ENCODE measurements at places on chromosomes 5 and 9.
A peak's percentile ranks its signal among the peaks of the same experiment; 100 is the strongest.

- DNase-seq: peak; percentile 89
Measured at GRCh38 chr5:159511570-159511969, 181.3 kb upstream of the IL12B start.

- DNase-seq: peak; percentile 91
Measured at GRCh38 chr9:113570749-113571711, 107.5 kb downstream of the RGS3 start.

DNA sequence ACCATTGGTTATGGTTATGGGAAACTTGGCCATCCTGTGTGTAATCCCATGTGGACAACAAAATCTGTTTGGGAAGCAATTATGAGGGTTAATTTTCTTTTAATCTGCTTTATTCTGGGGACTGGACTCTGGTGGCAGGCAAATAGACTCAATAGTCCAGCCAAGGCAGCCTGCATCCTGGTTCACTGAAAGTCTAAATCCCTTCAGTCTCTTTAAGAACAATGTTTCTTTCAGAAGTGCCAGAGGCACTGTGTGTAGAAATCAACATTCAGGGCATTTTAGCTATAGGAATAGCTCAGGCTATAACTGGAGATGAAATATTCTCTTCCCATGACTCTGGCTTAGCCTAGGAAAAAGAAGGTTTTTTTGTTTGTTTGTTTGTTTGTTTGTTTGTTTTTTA lies 118.0 kb downstream of the SPATA31D1 start:
- DNase-seq: no peak

DNA sequence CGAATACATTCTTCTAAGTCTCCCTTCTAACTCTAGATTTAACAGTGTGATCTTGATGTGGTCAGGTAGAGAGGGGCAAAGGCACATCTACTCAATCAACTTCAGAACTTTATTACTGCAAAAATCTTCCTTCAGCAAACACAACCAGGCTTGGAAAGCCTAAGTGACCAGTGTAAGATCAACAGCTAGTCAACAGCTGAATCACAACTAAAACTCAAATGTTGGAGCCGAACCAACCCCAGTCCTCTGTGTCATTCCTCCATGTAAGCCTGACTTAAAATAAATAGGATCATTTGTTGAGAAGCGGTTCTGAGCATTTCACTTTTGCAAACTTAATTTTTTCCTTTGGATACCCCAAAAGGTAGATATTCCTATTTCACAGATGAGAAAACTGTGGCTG lies 352.7 kb downstream of the EBF1 start:
- DNase-seq: no peak

- no peak for DNase-seq
Measured at GRCh38 chr5:136427426-136427825, 62.1 kb upstream of the TRPC7 start.

GRCh38 chr9:83622433-83622938 lies 457 bp upstream of the IDNK start:
- DNase-seq: no peak

DNA sequence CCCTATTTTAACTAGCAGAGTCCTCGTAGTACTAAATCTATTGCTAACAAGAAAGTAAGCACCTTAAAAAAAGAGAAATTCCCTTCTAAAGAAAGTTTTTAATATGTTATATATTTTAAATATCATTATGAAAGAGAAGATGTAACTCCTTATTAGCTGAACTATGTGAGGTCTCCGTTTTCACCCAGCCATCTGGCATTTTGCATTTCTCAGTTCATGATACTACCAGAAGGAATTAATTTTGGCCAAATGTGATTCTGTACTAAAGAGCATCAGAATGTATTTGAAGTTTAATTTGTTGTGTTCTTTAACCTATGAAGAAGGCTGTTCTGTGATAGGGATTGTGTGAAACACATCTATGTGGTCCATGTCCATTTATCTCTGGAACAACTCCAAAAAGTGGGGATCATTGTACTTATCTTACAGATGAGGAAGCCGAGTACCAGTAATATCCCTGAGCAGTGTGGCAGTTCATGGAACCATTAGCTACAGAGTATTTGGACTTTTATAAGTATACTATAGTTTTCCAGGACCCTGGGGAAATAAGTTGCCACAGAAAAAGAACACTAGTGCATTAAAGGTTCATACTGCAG lies 29.8 kb downstream of the TNFAIP8 start:
- no peak for DNase-seq

GRCh38 chr9:32665101-32665500 lies 29.6 kb upstream of the TAF1L start:
- peak; percentile 90 for DNase-seq

- DNase-seq: no peak
Measured at GRCh38 chr5:67986761-67987160, 228.8 kb upstream of the PIK3R1 start.

- peak; percentile 30 for DNase-seq
Measured at GRCh38 chr5:58925627-58926540, 343.0 kb downstream of the RAB3C start.

- no peak for DNase-seq
Measured at GRCh38 chr5:7087719-7088297, 308.1 kb upstream of the ADCY2 start.

DNA sequence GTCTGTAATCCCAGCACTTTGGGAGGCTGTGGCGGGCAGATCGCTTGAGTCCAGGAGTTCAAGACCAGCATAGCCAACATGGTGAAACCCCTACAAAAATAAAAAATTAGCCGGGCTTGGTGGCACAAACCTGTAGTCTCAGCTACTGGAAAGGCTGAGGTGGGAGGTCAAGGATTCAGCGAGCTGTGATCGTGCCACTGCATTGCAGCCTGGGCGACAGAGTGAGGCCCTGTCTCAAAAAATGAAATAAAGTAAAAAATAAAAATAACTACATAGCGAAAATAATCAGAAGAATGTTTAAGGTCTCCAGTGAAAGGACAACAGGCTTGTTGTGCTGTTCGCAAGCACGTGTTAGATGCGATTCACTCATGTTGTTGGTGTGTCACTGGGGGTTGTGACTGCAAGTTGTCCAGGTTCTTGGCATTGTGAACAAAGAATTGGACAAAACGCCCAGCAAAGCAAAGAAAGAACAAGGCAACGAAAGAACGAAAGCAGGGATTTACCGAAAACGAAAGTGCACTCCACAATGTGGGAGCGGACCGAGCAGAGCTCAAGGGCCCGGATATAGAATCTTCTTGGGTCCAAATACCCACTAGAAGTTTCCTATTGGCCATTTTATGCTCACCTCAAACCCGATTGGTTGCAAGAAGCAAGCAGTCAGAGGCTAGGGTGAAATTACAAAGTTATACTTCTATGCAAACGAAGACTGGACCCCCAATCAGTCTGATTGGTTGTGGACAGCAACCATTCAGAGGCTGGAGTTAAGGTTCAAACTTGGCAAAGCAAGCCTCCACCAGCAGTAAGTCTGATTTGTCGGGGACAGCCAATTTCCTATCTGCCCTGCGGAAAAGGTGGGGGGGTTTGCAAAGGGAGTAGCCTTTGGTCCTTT lies 844 bp upstream of the MCCC2 start:
- no peak for DNase-seq

GRCh38 chr9:4287886-4288588 lies 11.8 kb downstream of the GLIS3 start:
- no peak for DNase-seq

- no peak for DNase-seq
Measured at GRCh38 chr5:112616812-112617547, 120.7 kb upstream of the APC start.

DNA sequence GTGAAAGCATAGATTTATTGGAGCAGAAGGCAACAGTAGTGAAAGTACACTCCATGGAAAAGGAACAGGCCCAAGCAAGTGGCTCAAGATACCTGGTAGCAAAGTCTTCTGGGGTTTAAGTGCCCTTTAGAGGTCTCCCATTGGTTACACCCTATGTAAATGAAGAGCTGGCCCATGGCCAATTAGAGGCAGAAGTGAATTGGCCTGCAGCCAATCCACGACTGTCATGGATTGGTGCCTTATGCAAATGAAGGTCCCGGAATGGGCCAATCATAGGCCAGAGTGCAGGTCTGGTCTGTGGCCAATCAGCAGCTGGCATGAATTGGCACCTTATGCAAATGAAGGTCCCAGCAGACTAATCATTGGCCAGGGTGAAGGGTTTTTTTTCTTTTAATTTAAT lies 64.2 kb upstream of the PCSK5 start:
- DNase-seq: no peak

DNA sequence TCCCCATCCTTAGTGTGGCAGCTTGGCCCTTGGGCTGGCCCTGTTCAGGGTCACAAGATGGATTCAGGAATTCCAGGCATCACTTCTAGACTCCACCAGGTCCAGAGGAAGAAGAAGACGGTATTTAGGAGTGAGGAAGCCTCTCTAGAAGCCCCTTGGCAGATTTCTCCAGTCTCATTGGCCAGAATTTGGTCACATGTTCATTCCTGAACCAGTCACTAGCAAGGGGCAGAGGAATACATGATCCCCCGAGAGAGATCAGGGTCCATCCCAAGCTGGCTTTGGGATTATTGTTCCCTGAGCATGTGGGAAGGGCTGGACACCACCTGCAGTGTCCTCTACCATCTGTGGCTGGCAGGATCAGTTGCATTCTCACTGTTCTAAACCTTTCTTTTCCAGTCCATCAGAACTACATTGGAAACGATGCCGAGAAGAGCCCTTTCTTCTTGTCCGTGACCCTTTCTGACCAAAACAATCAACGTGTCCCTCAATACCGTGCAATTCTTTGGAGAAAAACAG lies 48.5 kb downstream of the GARNL3 start:
- DNase-seq: no peak

DNA sequence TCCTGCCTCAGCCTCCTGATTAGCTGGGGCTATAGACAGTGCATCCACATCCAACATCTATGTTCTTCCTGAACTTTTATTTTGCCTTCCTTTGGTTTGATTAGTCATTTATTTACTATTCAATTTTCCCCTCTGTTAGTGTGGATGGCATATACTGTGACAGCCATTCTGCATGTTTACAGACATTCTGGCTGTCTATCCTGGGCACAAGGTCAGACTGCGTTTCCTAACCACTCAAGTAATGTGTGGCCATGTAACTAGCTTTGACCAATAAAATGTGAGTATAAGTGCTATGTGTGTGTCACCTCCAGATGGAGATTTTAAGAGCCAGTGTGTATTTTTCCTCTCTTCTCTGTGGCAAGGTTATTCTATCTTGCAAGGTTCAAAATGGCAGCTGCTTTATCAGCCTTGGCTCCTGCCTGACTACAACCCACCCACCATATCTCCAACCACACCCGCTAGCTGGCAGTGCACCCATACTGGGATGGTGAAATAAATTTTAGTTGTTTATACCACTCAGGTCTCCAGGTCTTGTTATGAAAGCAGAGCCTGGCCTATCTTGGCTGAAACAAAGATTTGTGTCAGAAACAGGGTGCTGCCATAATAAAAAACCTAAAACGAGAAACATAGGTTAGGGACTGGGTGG lies 32.2 kb downstream of the PDE6A start:
- DNase-seq: no peak

GRCh38 chr9:78578072-78578471 lies 281.1 kb downstream of the PSAT1 start:
- DNase-seq: no peak

DNA sequence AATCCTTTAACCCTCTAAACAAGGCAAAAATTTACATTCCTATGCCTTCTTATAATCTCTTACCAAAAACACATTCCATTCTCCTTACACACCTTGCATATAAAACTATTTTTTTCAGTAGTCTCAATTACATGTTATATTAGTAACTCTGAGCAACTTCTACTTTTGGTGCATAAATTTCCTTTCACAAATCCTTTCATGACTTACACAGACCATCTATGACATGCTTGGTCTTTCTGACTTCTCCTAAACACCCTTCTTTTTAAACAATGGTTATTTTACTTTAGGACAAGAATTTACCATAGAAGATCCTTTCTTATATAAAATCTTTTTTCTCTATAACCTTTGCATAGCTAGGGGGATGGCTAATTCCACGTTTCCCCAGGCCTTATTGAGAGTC lies 208.0 kb upstream of the ARRDC3 start:
- no peak for DNase-seq

DNA sequence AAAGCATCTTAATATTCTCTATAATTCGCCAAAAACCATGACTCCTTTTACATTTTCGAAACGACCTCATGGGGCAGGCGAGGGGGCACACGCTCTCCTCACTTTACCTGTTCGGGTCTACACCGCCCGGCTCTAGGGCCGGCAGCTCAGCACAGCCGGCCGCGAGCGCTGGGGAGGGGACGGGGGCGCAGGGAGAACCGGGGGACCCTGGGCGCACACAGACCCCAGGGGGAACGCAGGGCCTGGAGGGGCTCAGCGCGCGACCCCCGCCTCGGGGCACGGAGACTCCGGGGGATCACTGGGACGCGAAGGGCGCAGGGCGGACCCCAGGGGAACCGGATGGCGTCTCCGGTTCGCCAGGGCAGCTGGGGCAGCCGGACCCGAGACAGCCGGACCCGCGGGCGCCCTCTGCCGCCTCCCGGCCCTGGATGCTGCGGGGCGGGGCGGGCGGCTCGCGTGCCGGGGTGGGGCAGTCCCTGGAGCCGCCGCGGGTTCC lies at the start of gene AHRR:
AHRR (plus strand) TSS at position 485 of the 496 bp plus-strand sequence. CDS start 22,189 bp downstream, outside the sequence.
- no peak for DNase-seq

- DNase-seq: peak; percentile 62
Measured at GRCh38 chr5:142013734-142014521, 1.1 kb upstream of the GNPDA1 start.

GRCh38 chr9:137276473-137277328 lies 825 bp upstream of the TOR4A start:
- no peak for DNase-seq

- DNase-seq: no peak
Measured at GRCh38 chr9:93585695-93586094, 9.3 kb downstream of the PHF2 start.

DNA sequence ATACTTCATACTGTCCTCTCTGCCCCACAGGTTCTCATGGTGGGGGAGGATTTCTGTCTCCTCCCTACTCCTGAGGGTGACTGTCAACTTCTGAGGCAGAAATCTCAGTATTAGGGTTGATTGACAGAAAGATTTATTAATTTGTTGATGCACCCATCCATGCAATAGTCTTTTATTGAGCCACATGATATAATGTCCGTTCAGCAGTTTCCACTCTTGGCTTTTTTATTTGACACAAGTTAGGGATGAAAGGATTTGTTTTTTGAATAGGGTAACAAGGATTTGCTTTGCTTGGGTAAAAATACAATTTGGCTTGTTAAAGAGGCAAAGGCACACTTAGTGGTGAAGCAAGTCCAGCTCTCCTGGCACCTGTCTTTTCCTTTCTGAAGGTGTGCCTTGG lies 125.0 kb downstream of the ADAMTSL1 start:
- no peak for DNase-seq

GRCh38 chr5:38535248-38535750 lies 21.1 kb downstream of the LIFR start:
- no peak for DNase-seq

All from bronchial epithelial cell (primary cell).